ENCODE measurements at places on chromosomes 7 and 10. TPM values are rescaled to one million over a fixed set of nuclear protein-coding genes. Genes with fewer than 3 reads are reported as not detected.

Gene HHEX
- 13.1 TPM for total RNA-seq

Gene ARHGAP22
- total RNA-seq: 3.1 TPM

Gene LRRC18
- not detected for total RNA-seq

Gene TUBAL3
- 0.33 TPM for total RNA-seq

Gene GNGT1
- not detected for total RNA-seq

Gene ACTR3C
- total RNA-seq: not detected

Gene PNLIPRP2
- total RNA-seq: not detected

Gene SPDYE2B
- total RNA-seq: not detected
